ENCODE measurements at places on chromosomes 6 and 20.
A peak's percentile ranks its signal among the peaks of the same experiment; 100 is the strongest.

- no peak for DNase-seq
Measured at GRCh38 chr6:30160785-30161531, at the start of gene TRIM10. TRIM10 (minus strand) TSS chr6:30161211; CDS start chr6:30160858, 353 bp downstream.

DNA sequence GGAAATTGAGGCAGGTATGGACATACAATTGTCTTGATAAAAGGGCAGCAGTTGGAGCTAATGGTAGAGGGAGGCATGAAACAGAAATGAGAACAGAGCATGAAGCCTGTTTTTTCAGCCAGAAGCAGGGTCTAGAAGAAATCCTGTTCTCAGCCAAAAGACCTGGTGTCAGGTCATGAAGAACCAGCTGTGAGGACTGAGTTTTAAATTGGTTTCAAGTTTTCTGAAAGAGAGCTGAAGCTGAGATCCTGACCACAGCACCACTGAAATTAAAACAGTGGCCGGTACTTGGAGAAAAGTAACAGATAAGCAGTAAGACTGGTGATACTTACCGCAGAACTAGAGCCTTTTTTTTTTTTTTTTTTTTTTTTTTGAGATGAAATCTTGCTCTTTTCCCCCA is 283.8 kb upstream of the BMP2 start:
- DNase-seq: no peak

- DNase-seq: no peak
Measured at GRCh38 chr6:134810402-134810801, 139.5 kb downstream of the ALDH8A1 start.

GRCh38 chr6:43838276-43839036 is 68.4 kb downstream of the VEGFA start:
- DNase-seq: peak; percentile 45

DNA sequence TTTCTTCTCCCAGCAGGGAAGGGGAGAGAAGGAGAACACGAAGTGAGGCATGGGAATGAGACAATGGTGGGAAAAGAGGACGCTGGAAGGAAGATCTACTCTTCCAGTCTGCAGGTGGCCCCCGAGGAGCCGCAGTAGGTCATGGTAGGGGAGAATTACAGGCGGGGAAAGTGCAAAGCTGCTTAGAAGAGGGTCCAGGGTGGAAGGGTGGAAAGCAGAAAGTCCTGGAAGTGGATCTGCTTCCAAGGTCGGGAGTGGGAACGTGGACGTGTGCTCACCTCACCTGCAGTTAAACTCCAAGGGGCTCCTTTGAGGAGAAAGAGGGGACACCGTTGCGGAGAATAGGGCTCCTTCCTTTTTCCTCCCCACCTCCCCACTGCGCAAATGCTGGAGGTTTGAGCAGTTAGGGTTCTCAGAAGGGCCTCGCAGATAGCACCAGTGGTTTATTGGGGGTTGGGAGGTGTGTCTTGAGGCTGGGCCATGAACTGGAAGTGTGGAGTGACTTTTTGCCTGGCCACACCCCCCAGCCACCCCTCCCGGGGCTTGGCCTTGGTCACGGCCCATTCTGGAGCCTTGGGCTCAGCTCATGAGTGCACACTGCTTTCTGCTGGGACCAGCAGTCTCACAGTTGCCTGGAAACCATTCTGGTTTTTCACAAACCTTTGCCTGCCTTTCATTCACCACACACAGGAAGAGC is 100.4 kb upstream of the MLN start:
- no peak for DNase-seq

- DNase-seq: peak; percentile 33
Measured at GRCh38 chr6:53543359-53544216, 1.3 kb downstream of the GCLC start.

- no peak for DNase-seq
Measured at GRCh38 chr6:137623293-137623692, 129.1 kb upstream of the OLIG3 start.

DNA sequence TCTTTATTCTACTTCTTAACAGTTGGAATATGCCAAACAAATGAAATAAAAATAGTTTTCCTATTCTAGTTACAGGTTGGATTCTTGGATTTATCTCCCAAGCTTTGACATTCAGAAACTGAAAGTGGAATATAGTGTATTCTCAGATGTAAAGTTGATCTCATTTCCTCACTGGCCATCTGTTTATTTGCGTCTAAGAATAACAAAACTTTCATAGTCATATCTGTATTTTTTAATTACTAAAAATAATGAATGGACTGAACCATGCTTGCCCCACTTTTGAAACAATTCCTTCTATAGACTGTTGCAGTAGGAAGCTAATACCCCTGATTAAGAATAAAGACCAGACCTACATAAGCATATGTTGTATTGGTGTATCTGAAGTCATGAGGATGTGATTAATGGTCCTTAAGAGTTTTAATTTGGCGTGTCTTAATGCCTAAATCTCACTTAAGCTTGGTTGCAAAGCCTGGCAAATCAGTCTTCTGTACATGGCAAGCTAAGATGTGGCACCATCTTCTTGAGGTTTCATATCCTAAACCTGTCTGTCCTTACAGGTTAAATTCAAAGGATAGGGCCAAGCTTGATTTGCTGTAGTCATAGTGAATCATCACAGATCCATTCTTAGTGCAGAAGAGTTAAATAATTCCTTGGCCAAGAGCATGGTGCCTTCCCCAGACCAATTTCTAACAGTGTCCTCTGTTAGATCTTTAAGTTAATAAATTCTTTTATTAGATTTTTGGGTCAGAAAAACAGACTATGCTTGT is 58.9 kb downstream of the FOXO3 start:
- peak; percentile 30 for DNase-seq

- DNase-seq: no peak
Measured at GRCh38 chr20:59677586-59677985, 73.2 kb downstream of the PHACTR3 start.

- DNase-seq: peak; percentile 54
Measured at GRCh38 chr6:147203311-147204059, 732 bp upstream of the STXBP5 start.

GRCh38 chr6:69881322-69882151 is 15.2 kb downstream of the COL19A1 start:
- no peak for DNase-seq

GRCh38 chr6:45423824-45424450 is 46.2 kb upstream of the SUPT3H start:
- DNase-seq: peak; percentile 36

- DNase-seq: no peak
Measured at GRCh38 chr20:4780245-4780644, 58.5 kb downstream of the PRND start.

- no peak for DNase-seq
Measured at GRCh38 chr6:137246791-137247202, 27.6 kb upstream of the IFNGR1 start.

- DNase-seq: peak; percentile 70
Measured at GRCh38 chr20:44471481-44471882, 4.2 kb upstream of the TTPAL start.

DNA sequence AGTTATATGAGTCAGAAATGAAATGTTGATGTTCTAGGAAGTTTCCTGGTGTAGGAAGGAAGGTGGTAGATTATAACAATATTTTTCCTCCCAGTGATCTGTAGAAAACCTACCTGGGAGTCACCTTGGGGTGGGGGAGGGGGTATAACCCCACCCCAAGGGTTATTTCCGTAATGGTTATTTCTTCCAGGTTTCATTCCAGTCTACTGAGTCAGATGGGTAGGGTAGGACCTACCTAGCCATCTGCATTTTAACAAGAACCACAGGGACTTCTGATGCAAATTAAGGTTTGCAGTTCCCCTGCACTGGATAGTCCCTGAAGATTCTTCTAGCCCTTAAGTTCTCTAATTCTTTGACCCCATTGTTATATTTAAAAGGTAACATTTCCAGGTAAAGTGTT is 88.9 kb downstream of the ARMC2 start:
- DNase-seq: peak; percentile 34

- no peak for DNase-seq
Measured at GRCh38 chr6:2235777-2236495, 9.5 kb downstream of the GMDS start.

GRCh38 chr6:164845773-164846172 is 463.6 kb downstream of the C6orf118 start:
- no peak for DNase-seq

Measured in PC-3 (cell line).